T-helper 2 cell treated with Interferon-gamma antibody and Interleukin-4, amounts not matched to agents 5 μg/mL and 100 μg/mL, for 36 hours (primary cell): ENCODE measurements at places on chromosomes 1 and 21.

GRCh38 chr1:63688302-63688890, 85.4 kb upstream of the ROR1 start:
- no peak for DNase-seq

DNA sequence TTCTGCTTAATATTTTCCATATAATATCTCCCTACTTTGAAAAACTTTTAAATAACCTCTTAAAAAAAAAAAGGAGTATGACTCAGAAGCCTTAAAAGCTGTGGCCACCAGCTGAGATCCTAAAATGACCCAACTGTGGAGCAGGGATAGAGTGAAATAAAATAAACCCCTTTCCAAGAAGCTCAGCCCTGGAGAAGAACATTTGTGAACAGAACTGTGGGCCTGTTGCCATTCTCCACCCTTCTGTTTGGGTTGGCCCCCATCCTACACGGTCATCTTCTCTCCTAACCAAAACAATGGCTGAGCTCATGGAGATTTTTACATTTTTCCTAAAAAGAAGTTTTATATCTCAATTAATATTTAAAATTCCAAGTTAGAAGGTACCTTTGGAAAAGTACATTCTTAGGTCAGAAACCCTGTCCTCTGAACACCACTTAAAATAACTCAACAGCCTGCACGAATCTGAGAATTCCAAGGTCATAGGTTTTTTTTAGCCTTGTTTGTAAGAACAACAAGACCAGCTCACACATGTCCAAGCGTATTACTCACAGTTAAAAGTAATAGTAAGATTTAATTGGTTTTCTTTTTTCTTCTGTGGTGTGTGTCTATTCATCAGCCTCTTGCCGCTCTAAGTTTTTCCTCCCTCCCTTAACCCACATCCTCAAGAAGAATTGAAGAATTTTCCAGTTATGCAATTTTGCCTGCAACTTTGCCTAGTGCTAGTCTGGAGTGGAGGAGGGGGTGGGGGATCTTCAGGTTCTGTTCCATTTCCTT, 107.7 kb upstream of the ERRFI1 start:
- DNase-seq, result no peak

DNA sequence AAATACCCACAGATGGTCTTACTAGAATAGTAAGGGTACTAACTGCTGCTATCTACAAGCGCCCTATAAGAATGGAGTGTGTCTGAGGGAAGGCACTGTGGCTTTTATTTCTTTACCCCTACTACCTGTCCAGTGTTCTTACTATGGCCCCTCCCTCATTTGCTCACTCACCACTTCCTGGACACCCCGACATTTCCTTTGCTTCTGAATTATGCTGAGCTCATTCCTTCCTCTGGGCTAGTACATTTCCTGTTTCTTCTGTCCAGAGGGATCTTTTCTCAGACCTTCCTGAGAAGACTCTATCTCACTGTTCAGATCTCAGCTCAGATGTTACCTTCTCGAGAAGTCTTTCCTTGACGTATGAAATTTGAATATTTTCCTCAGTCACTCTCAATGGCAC, 192.1 kb upstream of the DAB1 start:
- no peak for DNase-seq

GRCh38 chr1:237759377-237759776, 131.3 kb downstream of the ZP4 start:
- DNase-seq, result no peak

DNA sequence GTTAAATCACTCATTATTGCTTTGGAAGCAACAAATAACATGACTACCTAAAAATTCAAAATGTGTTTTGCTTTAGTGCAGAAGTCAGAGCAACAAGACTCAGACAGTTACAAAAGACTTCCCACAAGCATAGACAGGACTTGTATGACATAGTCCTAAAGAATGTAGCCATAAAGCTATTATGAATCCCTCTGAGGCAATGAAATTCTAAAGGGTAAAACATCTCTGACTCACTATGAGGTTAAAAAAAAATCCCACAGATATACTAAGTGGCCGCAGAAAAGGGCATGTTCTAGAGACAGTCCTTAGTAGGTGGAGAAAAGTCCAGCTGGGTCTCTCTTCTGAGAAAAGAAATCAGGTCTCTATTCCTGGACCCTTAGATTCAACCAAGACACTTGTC, 4.9 kb downstream of the PRKAB2 start:
- no peak for DNase-seq
